ENCODE measurements at places on chromosomes 13 and 19.

GRCh38 chr13:99626461-99627082 lies 125.3 kb downstream of the TM9SF2 start:
- DNase-seq = no peak

GRCh38 chr13:100091391-100091790 lies 2.5 kb downstream of the PCCA start:
- no peak for DNase-seq

DNA sequence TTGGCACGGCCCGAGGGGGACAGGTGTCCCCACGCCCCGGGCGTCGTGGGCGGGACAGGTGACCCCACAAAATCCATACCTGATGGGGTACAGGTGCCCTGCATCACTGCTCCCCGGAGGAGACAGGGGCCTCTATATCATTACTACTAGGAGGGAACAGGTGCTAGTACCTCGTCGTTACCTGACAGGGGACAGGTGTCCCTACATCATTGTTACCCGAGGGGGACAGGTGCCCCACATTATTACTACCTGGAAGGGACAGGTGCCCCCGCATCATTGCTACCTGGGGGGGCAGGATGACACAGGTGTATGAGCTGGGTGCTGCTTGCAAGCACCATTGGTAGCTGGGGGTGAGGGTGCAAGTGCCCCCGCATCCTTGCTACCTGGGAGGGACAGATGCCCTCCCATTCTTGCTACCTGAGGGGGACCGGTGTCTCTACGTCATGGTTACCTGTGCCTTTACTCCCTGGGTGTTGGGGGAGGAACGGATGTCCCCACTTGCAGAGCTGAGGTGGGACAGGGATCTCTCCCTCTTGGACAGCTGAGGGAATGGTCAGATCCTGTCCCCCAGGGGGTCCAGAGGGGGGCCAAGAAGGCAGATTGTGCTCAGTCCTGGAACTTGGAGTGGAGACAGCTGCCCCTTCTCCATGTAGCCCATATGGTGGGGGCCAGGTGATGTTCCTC lies 620 bp downstream of the CRTC1 start:
- DNase-seq = no peak

DNA sequence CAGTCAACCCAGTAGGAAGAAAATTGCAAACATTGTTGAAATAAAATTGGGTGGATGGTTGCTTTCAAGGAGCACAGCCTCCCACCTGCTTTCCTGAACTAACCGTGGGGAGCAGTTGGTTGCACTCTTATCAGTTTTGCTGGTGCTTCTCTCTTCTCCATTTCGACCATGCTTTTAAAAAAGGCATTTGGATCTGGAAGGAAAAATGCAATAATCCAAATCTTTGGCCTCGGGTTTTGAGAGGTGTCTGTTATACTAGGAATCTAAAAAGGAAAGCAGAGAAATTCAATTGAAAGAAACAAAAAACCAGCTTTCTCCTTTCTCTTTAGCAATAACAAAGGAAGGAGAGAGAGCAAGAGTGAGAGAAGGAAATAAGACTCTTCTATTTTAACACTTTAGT lies 113.6 kb upstream of the ARGLU1 start:
- no peak for DNase-seq

DNA sequence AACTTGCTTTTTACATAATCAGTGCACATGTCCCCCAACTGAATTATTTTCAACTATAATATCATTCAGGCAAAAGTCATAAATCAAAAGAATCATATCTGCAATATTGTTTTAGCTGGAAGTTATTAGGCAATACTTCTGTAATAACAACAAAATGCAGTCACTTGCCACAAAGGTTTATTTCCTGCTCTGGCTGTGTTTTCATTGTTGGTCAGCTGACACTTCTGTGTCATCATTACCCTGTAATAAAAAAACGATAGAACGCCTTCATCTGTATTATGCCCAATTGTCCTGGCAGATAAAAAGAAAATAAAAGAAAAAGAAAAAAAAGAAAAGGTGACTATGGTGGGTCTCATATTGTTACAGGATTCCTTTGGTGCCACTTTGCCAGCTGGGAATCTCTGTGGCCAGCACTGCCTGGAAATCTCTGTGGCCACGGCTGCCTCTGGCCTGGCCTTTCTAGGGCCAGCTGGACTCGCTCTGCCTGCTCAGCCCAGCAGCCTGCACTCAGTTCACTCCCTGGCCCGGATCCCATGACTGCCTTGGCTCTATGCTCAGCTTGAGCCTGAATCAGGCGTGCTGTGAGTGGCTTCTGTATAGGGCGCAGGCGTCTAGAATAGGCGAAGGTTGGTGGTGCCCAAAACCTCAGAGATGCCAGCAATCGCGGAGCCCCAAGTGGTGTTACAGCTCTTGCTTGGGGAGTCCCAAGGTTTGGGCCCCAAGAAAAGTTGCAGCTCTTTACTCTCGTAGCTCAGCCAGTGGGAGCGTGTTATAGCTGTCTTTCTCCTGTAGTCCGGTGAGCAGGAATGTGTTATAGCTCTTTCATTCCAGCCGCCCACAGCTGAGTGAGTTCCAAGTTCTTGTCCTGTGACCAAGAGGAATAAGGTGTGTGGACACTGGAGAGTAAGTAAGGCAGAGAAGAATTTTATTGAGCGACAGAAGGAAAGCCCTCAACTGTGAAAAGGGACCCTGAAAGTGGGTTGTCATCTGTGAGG lies 1227.1 kb downstream of the SLITRK1 start:
- DNase-seq = no peak

- DNase-seq = no peak
Observed at GRCh38 chr13:84962141-84962750, 837.0 kb downstream of the SLITRK6 start.

- DNase-seq = no peak
Observed at GRCh38 chr19:6685962-6686627, 16.1 kb upstream of the TNFSF14 start.

DNA sequence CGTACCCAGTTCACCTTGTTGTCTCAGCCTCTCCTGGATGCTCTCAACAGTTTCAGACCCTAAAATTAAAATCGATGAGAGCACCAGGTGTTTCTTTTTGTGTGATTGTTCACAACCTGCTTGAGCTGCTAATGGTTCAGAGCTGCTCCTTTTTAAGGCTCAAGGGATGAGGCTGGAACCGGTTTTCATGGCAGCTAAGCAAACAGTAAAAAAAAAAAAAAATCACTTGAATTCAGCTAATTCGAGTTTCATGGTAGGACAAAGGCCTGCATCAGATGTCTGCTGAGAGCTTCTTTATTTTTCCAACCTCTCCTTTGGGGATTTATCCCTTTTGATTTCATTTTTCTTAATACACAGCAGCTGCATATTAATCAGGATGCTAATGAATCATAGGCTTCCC lies 6.5 kb downstream of the SYCE2 start:
- no peak for DNase-seq

- DNase-seq = no peak
Observed at GRCh38 chr13:61078976-61079770, 336.5 kb downstream of the PCDH20 start.

DNA sequence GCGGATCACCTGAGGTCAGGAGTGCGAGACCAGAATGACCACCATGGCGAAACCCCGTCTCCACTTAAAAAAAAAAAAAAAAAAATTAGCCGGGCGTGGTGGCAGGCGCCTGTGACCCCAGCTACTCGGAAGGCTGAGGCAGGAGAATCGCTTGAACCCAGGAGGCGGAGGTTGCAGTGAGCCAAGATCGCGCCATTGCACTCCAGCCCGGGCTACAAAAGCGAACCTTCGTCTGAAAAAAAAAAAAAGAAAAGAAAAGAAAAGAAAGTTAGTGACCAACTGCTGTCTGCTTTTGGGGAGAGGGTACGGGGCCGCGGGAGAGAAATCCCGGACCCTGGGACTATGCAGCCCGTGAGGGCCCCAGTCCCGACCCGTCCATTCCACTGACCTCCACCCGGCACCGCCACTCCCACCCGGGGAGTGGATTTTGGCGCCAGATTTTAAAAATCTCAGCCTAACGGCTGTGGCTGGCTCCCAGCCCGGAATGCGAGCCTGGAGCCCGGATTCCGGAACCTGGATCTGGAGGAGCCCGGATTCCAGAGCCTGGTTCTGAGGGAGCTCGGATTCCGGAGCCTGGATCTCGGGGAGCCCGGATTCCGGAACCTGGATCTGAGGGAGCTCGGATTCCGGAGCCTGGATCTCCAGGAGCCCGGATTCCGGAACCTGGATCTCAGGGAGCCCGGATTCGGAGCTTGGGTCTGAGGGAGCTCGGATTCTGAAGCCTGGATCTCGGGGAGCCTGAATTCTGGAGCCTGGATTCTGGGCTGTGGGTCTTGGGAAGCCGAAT lies 6.1 kb upstream of the LMNB2 start:
- no peak for DNase-seq

DNA sequence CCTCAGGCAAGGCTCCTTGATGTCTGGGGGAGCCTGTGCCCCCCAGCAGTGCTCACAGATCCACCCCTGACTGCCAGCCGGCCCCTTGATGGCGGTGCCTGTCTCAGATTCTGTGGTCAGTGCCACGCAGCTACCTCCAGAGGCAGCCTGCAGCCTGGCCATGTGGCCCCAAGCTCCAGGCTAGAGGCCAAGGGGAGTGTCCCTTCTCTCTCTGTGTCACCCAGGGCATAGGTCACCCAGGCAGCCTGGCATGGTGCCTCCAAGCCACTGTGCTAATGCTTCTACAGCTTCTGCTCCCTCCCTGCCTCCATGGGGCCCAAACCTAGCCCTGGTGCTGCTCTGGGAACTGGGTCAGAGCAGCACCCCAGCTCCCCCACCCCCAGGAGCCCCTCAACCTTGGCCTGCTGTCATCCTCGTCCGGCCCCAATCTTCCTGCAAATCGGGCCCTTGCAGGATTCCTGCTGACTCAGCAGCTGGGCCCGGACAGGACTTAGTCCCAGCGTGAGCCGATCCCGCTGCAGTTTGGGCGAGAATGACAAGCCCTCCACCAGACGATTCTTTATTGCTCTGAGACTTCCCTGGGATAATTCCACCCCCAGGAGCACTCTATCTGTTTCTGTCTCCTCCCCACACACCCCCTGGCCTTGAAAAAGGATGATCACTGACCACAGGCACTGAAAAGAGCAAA lies 2.8 kb upstream of the ARL11 start:
- no peak for DNase-seq

DNA sequence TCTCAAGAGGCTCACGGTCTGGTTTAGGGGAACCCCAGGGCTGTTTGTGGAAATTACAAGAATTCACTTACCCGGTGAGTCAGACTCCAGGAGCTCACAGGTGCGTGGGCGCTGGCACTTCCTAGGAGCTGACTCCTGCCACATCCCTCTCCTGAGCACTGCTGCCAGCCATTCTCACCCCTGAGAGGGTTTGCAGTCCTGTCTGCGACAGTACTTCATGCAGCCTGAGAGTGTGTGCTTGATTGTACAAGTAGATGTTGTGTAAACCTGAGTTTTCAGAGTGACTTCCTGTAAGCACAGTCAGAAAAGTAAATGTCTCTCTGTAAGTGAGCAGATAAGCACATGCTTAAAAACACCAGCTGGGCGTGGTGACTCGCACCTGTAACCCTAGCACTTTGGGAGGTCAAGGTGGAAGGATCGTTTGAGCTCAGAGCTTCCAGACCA lies 8.1 kb downstream of the MRPL4 start:
- peak; percentile 52 for DNase-seq

- no peak for DNase-seq
Observed at GRCh38 chr19:49845414-49845813, 5.5 kb upstream of the PTOV1 start.

DNA sequence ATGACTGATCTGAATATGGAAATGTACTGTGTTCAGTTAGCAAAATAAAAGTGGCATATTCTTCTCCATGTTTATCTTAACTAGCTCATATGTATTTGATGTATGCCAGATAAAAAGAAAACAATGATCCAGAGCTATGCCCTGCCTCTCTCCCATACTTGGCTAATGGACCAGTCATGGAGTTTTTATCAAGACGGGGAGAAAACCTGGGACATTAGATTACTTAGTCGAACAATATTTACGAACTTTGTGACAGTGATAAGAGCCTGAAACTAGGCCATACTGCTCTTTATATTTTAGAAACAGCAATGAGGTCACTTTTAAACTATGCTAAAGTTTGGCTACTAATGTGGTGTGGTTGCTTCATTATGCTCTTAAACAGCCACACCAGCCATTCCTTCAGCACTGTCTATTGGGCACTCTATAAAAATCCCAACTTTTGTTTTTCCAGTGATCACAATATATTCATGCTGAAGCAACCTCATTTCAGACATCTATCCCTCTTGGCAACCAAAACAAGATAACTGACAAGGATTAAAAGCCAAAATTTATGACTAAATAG lies 265.0 kb downstream of the FGF14 start:
- no peak for DNase-seq

- peak; percentile 29 for DNase-seq
Observed at GRCh38 chr19:21463449-21464105, 41.8 kb upstream of the ZNF429 start.

GRCh38 chr13:67273001-67273400 lies 42.9 kb upstream of the PCDH9 start:
- no peak for DNase-seq

DNA sequence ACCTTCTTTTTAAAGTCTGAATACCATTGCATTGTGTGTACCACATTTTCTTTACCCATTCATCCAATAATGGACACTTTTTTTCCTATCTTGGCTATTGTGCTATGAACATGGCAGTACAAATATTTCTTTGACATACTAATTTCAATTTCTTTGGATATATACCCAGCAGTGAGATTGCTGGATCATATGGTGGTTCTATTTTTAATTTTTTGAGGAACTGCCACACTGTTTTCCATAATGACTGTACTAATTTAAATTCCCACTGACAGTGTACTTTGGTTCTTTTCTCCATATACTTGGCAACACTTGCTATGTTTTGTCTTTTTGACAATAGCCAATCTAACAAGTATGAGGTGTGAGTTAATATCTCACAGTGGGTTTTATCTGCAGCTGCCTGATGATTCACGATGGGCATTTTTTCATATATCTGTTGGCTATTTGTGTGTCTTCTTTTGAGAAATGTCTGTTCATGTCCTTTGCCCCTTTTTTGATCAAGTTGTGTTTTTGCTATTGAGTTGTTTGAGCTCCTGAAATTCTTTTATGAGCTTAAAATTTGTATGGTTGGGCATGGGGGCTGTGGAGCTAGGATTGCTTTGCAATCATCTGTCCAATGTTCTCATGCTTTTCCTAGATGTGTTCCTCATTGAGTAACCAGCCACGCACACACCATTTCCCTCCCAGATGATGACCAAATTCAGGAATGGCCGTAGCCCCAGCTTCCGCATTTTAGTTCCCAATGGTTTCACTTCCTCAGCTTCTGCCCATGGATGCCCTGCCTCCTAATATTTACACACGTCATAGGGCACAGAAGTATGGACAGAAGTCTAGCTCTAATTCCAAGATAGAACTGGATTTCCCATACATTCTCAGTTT lies 380.0 kb upstream of the SGCG start:
- DNase-seq = no peak

DNA sequence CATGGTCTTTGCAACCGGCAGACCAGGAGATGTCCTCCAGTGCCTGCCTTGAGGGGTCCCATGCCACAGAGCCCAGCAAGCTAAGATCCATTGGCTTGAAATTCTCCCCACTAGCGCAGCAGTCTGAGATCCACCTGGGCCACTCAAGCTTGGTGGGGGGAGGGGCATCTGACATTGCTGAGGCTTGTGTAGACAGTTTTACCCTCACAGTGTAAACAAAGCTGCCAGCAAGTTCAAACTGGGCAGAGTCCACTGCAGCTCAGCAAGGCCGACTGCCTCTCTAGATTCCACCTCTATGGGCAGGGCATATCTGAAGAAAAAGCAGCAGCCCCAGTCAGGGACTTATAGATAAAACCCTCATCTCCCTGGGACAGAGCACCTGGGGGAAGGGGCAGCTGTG lies 32.0 kb upstream of the ITM2B start:
- DNase-seq = no peak

Data from activated T-cell treated with anti-CD3 and anti-CD28 coated beads for 24 hours (primary cell).